8988T (cell line): ENCODE measurements at places on chromosomes 11 and 22.

DNA sequence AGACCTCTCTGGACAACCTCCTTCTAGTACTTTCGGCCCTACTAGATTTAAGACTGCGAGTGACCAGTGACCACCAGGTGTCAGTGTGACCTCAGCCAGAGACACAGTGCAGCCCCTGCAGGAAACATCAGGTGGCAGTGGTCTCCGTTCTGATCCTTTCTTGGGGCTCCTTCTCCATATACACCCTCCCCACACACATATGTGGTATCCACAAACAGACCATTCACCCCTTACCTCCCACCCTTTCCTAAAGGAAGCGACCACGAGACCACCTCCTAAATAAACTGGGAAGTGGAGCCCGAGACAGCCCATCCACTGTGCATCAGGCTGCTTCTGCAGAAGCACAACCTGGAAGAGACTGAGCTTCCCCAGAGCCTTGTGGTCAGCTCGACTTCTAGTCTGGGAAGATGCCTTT lies 38.5 kb upstream of the CYP2D6 start:
- peak; percentile 62 for DNase-seq

DNA sequence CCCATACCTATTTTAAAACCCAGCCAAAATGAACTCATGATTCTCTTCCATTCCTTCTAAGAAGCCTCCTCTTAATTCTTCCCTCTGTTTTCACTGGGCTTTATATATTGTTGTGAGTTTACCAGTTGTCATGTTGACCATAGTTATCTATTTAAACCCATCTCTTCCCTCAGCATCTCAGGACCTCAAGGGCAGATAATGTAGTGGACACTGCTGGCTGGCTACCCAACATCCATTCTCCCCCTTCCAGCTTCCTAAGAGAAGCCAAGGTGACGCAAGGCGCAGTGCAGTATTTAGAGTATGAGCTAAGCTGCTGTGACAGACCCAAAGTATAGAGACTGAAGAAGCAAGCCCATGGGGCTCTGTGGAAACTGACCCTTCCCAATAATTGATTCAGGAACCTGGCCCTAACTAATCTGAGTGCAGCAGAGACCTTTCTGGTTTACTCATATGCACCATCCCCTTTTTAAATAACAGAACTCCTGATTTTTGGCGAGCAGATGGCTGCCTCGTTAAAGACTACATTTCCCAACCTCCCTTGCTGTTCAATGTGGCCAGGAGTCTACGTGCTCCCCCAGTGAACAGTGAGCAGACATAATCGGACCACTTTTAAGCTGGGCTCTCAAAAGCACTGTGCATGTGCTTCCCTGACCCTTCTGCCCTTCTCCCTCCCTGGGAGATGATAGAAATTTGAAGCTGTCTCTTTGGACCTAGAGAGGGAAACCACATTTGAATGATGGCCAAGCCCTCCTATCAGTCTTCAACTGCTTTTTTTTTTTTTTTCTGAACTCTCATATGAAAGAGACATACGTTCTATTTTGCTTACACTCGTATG lies 28.1 kb upstream of the CREB3L1 start:
- no peak for DNase-seq

- DNase-seq = no peak
Measured at GRCh38 chr11:130070846-130071200, 1.1 kb downstream of the APLP2 start.

DNA sequence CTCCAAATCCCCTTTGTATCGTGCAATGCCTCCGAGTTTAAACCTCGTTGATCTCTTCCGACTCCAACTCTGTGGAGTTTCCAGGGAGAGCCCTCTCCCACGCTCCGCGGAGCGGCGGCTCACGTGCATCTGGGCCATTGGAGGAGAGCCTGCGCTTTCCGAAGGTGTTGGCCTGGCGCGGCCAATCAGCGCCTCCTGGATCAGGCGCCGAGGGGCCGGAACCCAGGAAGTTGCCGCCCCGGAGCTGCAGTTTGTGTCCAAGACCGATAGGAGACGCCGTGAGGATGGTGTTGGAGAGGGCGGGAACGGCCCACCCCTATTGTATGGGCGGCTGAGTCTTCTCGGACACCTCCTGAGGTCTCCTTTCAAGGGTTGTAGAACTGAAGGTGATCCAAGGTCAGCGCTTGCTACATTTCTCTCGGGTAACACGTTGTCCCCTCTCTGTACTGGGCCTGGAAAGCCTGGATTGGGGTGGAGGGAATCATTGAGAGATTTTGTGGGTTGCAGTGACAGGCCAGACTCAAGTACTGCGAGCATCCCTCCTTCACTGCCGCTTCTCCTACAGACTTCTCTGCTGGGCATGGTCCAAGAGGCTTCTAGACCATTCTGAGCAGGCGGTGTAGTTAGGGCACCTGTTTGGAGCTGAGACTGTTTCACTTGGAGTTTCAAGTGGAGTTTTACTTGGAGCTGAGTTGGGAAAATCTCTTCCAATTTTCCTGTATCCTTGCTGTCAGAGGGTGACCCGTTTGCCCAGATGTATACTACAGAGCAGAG lies 1.7 kb downstream of the ADAMTS15 start:
- no peak for DNase-seq

GRCh38 chr11:101487775-101488174 lies 96.0 kb downstream of the TRPC6 start:
- DNase-seq = no peak

- no peak for DNase-seq
Measured at GRCh38 chr11:10401256-10401655, 53.8 kb upstream of the AMPD3 start.

- no peak for DNase-seq
Measured at GRCh38 chr11:77793972-77794371, 26.6 kb downstream of the RSF1 start.

DNA sequence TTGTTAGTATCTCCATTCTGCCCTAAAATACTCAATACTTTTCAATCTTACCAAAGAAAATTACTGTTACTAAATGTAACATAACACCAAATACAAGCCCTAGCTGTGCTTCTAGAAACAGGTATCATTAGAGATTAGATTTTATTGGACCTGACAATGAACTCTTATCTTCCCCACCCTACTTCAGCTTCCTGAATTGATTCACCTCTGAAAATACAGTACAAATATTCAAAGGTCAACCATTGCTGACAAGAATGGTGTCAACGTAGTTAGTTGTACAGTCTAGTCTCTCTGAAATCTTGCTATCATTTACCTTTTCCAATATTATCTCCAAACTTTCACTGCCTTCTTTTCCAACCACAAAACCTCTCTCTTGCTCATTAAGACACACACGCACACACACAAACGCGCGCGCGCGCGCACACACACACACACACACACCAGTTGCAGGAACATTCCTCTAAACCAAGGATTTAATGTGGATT lies 22.4 kb downstream of the LRRC4C start:
- DNase-seq = no peak

GRCh38 chr22:39634530-39635405 lies 64.2 kb downstream of the CACNA1I start:
- DNase-seq = peak; percentile 71

- no peak for DNase-seq
Measured at GRCh38 chr22:42814616-42815015, 42.5 kb downstream of the ARFGAP3 start.

GRCh38 chr11:57313788-57314135 lies 11.0 kb downstream of the TNKS1BP1 start:
- DNase-seq = no peak

- DNase-seq = no peak
Measured at GRCh38 chr11:102630598-102631448, 5.7 kb upstream of the MMP20 start.

- DNase-seq = peak; percentile 11
Measured at GRCh38 chr22:24435323-24435645, 7.9 kb downstream of the ADORA2A start.

DNA sequence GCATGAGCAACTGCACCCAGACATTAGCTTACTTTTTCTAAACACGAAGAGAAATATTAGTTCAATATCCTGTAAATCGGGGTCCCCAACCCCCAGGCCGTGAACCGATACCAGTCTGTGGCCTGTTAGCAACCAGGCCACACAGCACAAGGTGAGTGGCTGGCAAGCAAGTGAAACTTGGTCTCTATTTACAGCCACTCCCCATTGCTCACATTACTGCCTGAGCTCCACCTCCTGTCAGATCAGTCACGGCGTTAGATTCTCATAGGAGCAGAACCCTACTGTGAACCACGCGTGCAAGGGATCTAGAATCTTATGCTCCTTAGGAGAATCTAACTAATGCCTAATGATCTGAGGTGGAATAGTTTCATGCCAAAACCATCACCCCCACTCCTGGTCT lies 27.8 kb upstream of the DEPDC7 start:
- no peak for DNase-seq

GRCh38 chr11:116791002-116791812 lies 472 bp downstream of the APOA5 start:
- peak; percentile 96 for DNase-seq

DNA sequence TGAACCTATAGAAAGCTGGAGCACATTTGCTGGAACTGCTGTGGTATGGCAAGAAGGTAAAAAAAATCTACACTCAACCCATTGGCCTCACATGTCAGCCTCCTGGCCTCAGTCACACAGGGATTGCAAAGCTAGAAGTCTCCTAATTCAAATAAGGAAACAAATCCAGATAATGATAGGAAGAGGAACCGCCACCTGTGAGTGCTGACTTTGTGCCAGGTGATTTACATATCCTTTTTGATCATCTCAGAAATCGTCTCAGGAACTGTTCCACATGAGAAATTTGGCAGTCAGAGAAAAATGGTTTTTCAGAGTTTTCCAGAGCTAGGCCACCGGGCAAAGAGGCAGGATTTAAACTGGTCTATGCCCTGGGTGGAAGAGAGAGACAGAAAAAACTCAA lies 986 bp downstream of the NLRP10 start:
- DNase-seq = no peak

GRCh38 chr11:100719809-100720221 lies 32.7 kb downstream of the ARHGAP42 start:
- DNase-seq = peak; percentile 23

DNA sequence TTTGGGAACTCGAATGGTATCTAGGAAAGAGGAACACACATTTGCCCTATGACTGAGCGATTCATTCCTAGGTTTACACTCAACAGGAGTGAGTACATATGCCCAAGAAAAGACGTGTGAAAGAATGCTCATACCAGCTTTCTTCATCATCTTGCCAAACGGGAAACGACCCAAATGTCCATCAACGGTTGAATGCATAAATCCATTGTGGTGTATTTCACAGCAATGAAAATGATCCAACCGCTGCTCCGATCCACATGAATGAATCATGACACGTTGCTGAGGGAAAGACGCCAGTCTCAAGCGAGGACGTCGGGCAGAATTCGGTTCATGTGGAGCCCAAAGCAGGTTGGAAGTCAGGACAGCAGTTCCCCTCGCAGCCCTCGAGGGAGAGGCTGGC lies 71.5 kb downstream of the CYTH4 start:
- no peak for DNase-seq

DNA sequence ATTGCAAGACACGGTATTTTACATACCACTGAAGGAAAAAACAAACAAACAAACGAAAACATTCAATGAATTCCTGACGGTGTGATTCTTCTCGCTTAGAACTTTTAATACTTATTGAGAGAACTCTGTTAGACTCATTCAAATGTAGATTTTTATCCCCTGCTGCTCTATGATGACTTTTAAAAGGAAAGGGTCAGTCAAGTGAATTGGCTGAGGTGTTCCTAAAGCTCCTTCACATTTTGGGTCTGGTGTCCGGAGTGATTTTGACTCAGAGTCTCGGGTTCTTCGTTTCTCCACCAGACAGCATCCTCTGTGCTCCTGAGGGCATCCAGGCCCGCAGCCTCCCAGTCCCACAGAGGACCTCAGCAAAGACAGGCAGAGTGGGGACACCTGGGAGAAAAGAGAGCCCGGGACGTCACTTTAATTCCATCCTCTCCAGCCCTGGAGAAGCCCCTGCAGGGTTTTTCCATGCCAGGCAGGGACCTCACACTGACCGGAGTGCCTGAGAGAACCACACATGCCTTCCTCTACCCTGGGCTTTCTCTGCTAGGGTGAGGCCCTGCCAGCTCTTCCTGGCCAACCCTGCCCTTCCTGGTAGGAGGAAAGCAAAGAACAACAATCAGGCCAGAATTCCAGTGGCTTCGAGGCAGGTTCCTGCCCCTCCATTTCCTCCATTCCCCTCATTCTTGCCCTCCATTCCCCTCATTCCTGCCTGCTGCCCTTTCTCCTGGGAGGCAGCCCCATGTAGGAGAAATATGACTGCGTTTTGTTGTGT lies 1.4 kb upstream of the CSF2RB start:
- DNase-seq = no peak

DNA sequence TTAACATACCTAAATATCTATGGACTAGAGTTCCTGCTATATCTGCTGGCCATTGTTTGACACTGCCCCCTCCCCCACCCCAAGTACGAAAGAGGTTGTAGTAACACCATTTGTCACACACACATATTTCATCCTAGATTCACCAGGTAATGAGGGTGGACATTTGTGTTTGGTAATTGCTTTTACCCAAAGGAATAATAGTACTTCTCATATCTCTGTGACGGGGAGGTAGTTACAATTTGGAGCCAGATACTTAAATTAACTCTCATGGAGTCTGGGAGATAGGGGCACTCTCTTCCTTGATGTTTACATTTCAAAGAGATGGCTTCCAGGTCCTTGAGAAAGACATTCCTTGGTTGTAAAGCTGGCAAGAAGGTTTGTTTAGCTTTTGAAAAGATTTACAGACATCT lies 38.7 kb downstream of the REXO2 start:
- no peak for DNase-seq

GRCh38 chr11:36130401-36130800 lies 158.8 kb downstream of the COMMD9 start:
- DNase-seq = no peak

- no peak for DNase-seq
Measured at GRCh38 chr22:49571326-49571725, 256.3 kb downstream of the BRD1 start.

- no peak for DNase-seq
Measured at GRCh38 chr22:49218142-49218541, 609.5 kb downstream of the BRD1 start.
